Stimulated activated CD8-positive, alpha-beta memory T cell treated with anti-CD3 and anti-CD28 coated beads, Interleukin-7, amount 100 ng/mL, for 24 hours (primary cell): ENCODE measurements at places on chromosomes 4 and X.

DNA sequence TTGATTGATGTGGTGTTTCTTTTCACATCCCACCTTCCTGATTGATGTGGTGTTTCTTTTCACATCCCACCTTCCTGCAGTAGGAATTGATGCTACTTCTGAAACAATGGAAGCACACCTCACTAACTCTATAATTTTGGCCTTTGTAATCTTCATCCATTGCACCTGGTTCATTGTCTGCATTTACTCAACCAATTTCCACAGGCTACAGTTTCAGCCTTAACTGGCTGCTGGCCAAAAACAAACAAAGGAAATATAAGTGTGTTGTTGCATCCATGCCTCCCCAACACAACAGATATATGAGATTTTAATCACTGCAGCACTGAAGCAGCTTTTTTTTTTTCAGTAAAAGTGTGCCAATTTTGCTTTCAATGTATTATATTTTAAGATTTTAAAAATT is 867.6 kb upstream of the PCDH7 start:
- no peak for DNase-seq

DNA sequence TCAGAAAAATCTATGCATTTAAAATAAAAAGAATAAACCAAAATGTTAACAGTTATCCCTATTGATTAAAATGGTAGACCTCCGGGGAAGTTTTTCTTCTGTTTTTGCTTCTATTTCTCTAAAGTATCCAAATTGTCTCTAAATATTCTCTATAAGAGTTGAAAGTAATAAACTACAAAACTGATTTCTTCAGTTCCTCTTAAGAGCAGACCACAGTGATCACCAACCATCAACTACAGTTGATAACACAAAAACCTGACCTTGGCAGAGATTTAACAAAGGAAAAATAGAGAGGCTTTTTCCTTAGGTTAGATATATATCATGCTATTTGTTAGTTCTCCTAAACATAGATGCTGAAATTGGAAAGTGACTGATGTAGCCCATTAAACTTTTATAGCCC is 27.3 kb downstream of the DDX60 start:
- DNase-seq, result no peak

GRCh38 chr4:26110493-26110892 is 196.5 kb downstream of the SMIM20 start:
- no peak for DNase-seq

GRCh38 chr4:183758061-183758757 is 99.1 kb downstream of the TRAPPC11 start:
- no peak for DNase-seq

- DNase-seq, result no peak
Measured at GRCh38 chr4:105767579-105767978, 59.0 kb downstream of the GSTCD start.
